HepG2 (cell line): ENCODE measurements at places on chromosomes 5 and 9.

DNA sequence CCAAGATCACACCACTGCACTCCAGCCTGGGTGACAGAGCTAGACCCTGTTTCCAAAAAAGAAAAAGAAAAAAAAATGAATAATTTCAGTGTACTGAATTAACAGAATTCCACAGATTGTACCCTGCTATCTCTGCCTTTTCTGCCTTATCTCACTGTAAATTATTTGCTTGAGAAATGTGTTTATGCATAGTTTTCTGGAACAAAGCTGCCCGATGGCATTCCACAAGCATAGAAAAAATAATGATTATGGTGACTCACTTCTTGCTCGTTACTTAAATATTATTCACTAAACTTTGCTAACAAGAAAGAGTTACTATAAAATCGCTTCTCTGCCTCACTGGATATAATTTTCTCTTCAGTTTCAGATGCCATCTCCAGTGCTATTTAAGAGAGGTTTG, 88.7 kb upstream of the FAM169A start:
- DNase-seq = peak; percentile 51

- DNase-seq = no peak
Observed at GRCh38 chr9:78448960-78449673, 152.2 kb downstream of the PSAT1 start.

GRCh38 chr5:39668980-39669379, 244.2 kb upstream of the DAB2 start:
- no peak for DNase-seq

- no peak for DNase-seq
Observed at GRCh38 chr5:131366428-131366827, 102.6 kb downstream of the CDC42SE2 start.

GRCh38 chr5:107952450-107952849, 281.7 kb upstream of the EFNA5 start:
- DNase-seq = no peak
